ENCODE measurements at places on chromosomes 2 and 18.

DNA sequence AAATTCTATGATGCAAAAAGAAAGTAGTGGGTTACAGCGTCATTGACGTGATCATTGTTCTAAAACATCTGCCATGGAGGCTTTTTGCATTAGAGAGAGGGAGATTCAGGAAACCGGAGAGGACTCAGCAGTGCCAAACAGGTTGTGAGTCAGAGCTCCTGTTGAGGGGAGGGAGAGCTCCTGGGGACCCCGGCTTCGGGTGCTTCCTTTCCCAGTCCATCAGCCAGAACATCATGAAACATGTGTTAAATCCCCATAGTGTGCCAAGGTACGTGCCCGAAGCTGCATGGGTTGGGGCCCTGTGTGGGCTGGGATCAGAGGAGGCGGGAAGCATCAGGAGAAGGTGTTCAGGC, 791 bp upstream of the CYRIA start:
- no peak for DNase-seq

DNA sequence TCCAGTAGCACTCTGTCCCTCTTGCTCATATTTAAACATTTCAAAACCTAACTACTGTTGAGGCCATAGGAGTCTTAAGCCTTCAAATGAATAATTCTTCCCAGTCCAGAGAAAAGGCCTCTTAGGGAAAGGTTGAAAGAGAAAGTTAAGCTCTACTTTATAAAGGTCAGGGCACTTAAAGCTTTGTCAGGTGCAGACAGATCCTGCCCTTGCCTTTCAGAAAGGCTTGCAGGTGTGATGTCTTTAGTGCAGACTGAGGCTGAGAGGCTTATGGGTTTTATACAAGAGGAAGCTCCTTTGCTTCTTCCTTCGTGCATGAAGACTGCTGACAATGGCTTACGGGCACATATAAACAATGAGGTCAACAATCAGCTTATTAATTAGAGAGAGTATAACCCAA, 105.0 kb upstream of the LINC00305 start:
- no peak for DNase-seq

DNA sequence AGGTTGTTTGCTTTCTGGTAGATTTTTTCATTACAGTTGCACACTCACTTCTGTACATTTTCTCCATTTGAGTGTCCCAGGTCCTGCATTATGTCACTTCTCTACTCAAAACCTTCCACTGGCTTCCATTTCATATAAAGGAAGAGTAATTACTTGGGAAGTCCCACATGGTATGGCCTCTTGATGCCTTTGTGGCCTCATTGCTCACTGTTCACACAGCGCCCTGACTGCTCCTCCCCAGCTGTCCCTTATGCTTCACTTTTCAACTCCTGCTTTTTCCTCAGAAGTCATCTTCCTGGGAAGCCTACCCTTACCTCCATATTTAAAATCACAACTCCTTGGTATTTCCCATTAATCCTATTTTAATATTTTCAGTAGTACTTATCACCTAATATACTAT, 24.7 kb downstream of the GULP1 start:
- no peak for DNase-seq

DNA sequence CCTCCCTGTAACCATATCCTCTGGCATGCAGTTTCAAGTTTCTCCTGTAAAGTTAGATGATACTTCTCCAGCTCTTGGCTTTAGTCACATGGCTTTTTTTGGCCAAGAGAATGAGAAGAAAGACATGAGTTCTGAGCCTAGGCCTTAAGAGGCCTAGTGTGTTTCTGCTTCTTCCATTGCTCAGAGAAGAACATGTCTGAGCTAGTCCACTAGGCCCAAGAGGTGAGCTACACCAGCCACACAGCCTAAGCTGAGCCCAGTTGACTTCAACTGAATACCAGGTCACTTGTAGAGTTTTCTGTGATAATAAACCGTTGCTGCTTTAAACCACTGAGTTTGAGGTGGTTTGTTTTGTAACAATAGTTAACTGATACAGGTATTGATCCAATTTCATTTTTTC, 19.9 kb upstream of the EFEMP1 start:
- DNase-seq = no peak

GRCh38 chr2:197242719-197243118, 67.9 kb downstream of the ANKRD44 start:
- no peak for DNase-seq

GRCh38 chr18:3855966-3856365, 406.0 kb downstream of the TGIF1 start:
- no peak for DNase-seq

GRCh38 chr2:143762176-143762928, 633.1 kb downstream of the ARHGAP15 start:
- no peak for DNase-seq

GRCh38 chr2:54723996-54724559, 616 bp downstream of the EML6 start:
- DNase-seq = no peak

DNA sequence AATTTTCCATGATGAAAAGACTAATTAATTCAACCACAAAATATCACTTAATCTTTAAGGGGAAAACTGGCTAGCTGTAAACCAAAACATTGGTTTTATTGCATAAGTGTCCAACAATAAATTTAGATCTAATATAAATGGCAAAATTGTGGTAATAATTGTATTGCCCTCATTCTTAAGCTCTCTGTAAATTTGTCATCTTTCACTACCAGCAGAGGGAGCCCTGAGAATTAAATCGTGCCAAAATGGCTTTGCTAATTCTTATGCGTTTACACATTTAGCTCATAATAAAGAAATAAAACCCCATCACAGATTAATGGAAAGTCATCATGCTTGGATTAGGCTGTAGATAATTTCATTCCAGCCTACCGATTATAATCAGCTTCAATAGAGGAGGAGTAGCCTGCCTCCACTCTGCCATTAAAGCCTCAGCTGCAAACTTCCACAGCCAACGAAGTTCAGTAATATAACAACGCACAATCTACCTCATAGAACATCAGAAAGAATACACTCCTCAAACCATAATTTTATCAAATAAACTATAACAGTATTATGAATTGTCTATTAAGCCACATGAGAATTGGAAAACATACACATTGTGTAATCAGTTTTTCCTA, 70.0 kb upstream of the ATP5MC3 start:
- peak; percentile 5 for DNase-seq

GRCh38 chr18:78884502-78884901, 95.1 kb upstream of the SALL3 start:
- DNase-seq = no peak

GRCh38 chr2:216956820-216957493, 97.1 kb upstream of the TNP1 start:
- no peak for DNase-seq

DNA sequence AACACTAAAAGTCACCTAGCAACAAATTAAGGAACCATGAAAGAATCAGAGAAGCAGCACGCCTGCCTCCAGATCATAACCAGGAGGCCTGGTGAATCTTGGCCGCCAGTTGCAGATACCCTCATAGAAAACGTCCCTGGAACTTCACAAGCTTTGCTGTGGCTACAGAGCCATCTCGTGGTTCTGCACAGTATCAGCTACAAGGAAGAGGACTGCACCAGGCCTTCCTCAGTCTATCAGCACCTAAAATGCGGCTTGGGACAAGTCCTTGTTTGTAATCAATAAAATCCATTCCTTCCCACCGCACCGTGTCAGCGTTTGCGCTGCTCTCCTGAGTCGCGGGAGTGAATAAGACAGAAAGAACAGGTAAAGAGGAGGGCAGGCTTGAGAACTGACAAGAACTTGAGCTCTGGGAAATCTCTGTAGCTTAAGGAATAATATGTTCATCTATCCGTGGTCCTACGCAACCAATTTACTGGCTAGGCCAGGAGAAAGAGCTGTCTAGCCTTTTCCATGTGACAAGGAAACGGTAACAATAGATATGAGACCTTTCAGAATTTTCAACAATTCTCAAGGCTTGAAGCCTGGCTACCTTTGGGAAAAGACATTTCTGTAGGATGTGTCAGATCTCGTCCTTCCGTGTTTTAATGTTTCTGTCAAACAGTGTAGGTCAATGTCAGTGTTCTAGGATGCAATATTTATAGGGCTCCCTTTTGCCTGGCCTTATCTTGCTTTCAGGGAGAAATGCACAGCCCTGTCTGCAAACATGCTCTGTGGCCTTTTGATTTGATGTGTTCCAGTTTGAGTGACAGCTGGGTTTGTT, 128.5 kb upstream of the RAB12 start:
- DNase-seq = no peak

DNA sequence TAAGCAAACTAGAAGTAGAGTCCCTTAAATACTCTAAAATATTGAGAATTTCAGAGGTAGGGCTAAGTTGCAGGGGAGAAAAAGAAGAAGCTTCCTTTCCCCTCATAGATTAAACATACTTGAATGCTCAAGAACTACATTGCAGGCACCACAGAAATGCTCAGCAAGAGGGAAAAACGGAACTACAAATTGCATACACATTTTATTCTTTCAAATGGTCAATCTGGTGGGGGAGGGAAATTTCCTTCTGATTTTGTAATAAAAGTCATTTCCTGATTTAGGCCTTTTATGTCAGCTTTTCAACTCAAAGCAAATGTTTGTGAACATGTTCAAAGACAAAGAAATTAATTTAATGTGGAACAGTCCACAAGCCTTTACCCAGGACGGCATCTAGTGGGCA, 33.0 kb downstream of the FARSB start:
- DNase-seq = no peak

GRCh38 chr2:45950606-45951005, 299.1 kb downstream of the PRKCE start:
- no peak for DNase-seq

DNA sequence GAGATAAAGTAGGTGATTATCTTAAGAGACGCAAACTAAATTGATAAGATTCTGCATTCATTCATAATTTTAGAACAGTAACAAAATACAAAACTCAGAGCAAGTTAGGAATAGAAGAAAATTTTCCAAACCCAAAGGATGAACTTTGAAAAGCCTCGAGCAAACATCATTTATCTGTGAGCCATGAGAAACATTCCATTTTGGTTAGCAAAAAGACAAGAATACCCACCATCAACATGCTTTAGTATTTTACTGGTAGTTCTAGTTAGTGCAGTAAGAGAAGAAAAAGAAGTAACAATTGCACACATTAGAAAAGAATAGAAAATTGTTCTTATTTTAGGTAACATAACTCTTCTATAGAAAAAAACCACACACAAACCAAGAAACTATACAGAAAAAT, 291.3 kb upstream of the TCF4 start:
- no peak for DNase-seq

DNA sequence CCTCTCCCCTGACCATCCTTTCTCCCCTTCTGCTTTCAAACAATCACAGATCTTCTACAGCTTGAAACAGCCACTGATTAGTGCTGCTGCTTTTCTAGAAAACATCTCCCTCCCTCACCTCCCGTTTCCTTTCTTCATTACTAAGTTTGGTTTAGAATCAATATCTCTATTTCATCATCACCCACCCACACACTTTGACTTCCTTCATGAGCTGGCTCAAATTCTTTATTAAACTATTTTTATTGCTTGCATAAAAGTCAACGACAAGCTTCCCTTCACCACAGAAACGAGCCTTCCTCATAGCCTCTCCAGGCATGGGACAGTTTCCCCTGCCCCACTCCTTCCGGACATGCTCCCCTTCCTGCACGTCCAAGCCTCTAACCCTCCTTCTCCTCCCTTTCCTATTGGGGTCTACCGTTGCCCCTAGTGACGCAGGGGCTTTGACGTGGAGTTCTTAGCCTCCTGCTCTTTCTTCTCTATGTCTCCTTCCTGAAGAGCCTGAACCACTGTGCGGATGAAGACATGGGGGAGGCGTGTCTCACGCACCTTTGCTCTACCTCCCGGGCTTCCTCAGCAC, 172.0 kb downstream of the AFF3 start:
- no peak for DNase-seq

DNA sequence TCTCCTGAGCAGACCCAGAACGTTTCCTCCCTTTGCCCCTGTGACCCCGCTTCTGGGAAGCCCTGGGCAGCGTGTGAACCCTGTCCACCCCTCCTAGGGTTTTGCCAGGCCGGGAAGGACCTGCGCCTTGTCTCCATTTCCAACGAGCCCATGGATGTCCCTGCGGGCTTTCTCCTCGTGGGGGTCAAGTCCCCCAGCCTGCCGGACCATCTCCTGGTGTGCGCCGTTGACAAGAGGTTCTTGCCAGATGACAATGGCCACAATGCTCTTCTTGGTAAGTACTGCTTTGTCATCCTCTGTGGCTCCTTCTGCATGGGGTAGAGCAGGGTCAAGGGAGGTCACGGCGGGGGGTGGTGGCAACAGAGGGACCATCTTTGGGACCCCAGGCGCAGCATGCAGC, 32.5 kb downstream of the GREB1 start:
- no peak for DNase-seq

DNA sequence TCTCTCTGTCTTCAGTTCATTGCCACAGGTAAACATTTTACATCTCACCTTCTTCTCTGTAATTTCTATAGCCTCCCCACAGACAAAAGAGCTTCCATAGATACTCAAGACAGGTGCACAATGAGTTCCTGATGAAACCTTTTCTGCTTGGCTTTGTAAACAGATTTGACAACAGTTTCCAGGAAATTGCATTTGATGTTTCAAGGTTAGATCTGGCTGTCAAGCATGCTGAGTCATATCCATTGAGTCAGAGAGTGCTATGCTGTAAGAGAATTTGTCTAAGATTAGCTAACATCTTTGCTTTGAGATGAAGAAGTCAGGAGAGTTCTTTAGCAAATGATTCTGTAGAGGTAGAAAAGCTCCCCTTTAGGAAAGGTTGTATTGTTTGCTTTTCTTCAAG, 40.6 kb upstream of the MAP2 start:
- no peak for DNase-seq

DNA sequence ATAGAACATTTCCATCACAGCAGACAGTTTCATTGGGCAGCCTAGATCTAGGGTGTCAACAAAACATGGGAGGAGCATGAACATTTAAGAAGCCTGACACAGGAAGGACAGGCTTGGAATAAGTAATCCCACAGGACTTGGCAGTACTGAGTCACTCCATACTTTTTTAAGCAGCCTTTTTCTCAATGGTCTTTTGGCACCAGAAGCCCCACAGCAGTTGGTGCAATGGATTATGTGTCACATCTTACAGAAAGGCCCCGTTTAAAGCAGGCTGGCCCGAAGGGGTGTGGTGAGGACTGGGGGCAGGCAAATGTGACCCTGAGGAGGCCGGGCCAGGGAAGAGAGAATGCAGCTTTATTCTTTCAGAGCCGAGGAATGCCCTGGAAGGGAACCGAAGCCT, 26.6 kb downstream of the SPTBN1 start:
- no peak for DNase-seq

GRCh38 chr2:9231291-9232165, 24.9 kb downstream of the ASAP2 start:
- no peak for DNase-seq

- DNase-seq = no peak
Measured at GRCh38 chr2:105176429-105176828, 65.1 kb upstream of the GPR45 start.
